IPS DF 6.9 (cell line): ENCODE measurements at places on chromosomes 5 and 9.

- no peaks in the 10 kb centered on the region for H3K4me1 ChIP-seq
- no peak overlapping the region for H3K4me3 ChIP-seq
- no peaks in the 10 kb centered on the region for H3K27me3 ChIP-seq
- DNase-seq = no peak
- no peaks in the 10 kb centered on the region for H3K36me3 ChIP-seq
- H3K27ac ChIP-seq = no peak overlapping the region
Observed at GRCh38 chr5:88875341-88876234, 7.4 kb downstream of the MEF2C start.

DNA sequence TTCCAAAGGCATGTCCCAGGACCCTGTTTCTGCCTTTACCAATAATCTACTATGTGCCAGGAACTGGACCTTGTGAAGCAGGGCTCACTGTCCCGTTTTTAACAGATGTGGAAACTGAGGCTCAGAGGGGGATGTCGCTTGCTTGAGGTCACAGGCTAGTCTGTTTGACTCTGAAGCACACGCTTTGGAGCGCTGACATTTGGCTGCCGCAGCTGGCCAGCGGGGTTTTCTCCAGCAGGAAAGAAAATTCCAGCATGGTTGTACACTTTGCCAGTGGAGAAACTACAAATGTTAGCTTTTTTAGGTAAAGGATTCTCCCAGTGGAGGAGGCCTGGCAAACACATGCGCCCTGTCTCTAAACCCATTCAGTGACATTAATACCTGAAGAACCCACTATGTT is 50.5 kb downstream of the SH3PXD2B start:
- no peak for DNase-seq
- no peaks in the 10 kb centered on the region for H3K27me3 ChIP-seq
- peaks cover 5% of the 10 kb centered on the region for H3K36me3 ChIP-seq
- H3K4me3 ChIP-seq = no peak overlapping the region

DNA sequence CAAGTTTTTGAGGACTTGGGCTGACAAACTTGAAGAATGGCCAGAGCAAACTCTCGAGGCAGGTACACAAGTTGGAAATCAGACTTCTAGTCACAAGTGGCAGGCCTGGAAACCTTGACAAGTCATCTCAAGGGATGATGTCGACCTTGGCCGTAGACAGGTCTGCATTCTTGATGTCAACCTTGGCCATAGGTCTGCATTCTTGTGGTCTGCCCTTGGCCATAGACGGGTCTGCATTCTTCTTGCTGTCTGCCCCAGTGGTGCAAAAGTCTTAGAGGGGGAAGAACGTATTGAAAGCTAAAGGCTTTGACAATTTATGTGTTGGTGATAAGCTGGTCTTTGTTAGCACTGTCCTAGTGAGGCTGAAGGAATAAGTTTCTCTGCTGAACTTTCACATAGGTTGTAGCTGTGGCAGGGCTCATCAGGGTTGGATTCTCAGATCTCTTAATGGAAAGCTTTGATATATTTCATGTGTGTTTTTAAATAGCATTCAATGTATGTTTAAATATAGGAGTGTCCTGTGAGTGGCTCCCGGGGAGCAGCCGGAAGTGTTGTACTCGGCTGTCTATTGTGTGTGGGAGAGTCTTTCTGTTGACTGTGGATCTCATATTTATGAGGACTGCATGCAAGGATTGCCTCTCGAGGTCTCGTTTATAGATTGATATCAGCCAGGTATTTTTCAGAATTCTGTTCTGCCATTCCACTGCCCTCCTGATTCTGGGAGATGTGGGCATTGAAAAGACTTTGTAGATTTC is 27.0 kb downstream of the SUB1 start:
- no peak overlapping the region for H3K27ac ChIP-seq
- no peak for DNase-seq
- H3K36me3 ChIP-seq = no peaks in the 10 kb centered on the region
- no peaks in the 10 kb centered on the region for H3K4me1 ChIP-seq

- H3K36me3 ChIP-seq = peaks cover 4% of the 10 kb centered on the region; the same call in 1 of the 2 replicates
- no peak overlapping the region for H3K27ac ChIP-seq
- no peaks in the 10 kb centered on the region for H3K27me3 ChIP-seq
- no peak for DNase-seq
Observed at GRCh38 chr5:78633700-78634099, 14.9 kb downstream of the LHFPL2 start.

DNA sequence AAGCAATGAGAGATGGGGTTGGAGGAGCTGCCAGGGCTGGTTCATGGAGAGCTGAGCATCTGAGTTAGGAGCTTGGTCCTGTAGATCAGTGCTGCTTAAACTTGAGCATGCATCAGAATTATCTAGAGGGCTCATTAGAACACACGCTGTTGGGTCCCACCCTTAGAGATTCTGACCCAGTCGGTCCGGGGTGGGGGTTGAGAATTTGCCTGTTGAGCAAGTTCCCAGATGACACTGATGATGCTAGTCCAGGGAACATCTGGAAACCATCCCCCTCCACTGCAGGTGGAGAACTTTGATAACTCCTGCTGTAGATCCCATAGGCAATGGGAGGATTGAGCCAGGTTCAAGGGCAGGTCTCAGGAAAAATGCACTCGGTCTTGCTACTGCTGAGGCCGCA is 158.0 kb upstream of the KLF4 start:
- H3K4me3 ChIP-seq = no peak overlapping the region
- H3K27ac ChIP-seq = no peak overlapping the region
- H3K4me1 ChIP-seq = no peaks in the 10 kb centered on the region
- no peak for DNase-seq
- H3K36me3 ChIP-seq = no peaks in the 10 kb centered on the region

DNA sequence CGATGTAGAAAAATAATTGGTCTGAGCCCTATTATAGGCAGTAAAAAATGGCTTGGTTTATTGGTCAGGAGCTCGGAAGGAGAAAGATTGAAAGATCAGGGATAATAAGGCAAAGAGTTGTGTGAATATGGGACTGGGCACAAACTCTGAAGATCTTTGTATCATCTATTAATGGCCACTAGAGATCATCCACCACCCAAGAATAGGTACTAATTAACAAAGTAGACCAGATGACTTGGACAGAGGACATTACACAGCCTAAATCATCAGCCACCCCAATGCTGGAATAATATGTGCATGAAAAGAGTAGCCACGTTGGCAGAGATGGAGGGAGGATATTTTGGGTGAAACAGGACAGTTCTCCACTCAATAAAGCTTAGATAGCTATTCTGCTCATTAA is 364.1 kb downstream of the EFNA5 start:
- no peak overlapping the region for H3K4me3 ChIP-seq
- H3K36me3 ChIP-seq = no peaks in the 10 kb centered on the region
- no peak for DNase-seq
- no peaks in the 10 kb centered on the region for H3K4me1 ChIP-seq
- H3K27ac ChIP-seq = no peak overlapping the region
- H3K27me3 ChIP-seq = no peaks in the 10 kb centered on the region

DNA sequence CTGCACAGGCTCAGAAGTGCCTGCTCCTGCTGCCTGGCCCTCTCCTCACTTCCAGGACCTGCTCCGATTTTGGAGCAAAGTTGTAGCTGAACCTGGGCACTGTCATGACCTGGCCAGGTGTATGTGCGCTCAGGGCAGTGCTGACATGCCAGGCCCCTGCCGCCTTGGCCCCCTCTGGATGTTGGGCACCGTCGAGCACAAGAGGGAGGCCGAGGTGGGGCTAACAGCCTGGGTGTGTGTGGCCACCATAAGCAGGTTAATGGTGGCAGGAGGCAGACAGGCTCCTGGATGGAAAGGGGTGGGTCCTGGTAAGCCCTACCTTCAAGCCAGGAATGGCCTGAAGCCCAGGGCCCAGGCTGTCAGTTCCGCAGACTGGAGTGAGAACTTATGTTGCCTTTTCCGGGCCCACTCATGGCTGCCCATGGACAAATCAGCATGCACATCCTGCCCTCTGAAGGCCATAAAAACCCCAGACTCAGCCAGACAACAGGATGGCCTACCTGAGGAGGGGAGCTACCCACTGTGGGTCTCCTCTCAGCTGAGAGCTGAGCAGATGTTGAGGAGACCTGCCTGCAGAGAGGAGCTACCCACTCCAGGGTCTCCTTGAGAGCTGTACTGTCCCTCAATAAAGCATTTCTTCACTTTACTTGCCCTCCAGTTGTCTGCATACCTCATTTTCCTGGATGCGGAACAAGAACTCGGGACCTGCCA is 66.2 kb downstream of the NACC2 start:
- H3K27me3 ChIP-seq = no peaks in the 10 kb centered on the region
- no peak overlapping the region for H3K4me3 ChIP-seq
- H3K4me1 ChIP-seq = no peaks in the 10 kb centered on the region; the same call in 1 of the 2 replicates
- 0 out of 2 replicates have a peak, but pooled peaks cover 4% of the 10 kb centered on the region for H3K36me3 ChIP-seq

GRCh38 chr9:95494416-95495371 is 22.1 kb downstream of the PTCH1 start:
- DNase-seq = no peak
- no peak overlapping the region for H3K4me3 ChIP-seq
- no peaks in the 10 kb centered on the region for H3K27me3 ChIP-seq
- H3K4me1 ChIP-seq = peaks cover 12% of the 10 kb centered on the region
- H3K36me3 ChIP-seq = peaks cover 5% of the 10 kb centered on the region; the same call in 1 of the 2 replicates

- no peak overlapping the region for H3K4me3 ChIP-seq
- peaks cover 1% of the 10 kb centered on the region; the same call in 1 of the 2 replicates for H3K4me1 ChIP-seq
- no peak for DNase-seq
- H3K27me3 ChIP-seq = peaks cover 50% of the 10 kb centered on the region
- H3K27ac ChIP-seq = no peak overlapping the region
- H3K36me3 ChIP-seq = no peaks in the 10 kb centered on the region
Observed at GRCh38 chr5:505951-506525, 18.2 kb downstream of the SLC9A3 start.

GRCh38 chr5:114734238-114734637 is 372.4 kb downstream of the KCNN2 start:
- H3K4me3 ChIP-seq = no peak overlapping the region
- no peaks in the 10 kb centered on the region for H3K4me1 ChIP-seq
- no peaks in the 10 kb centered on the region for H3K36me3 ChIP-seq
- no peak overlapping the region for H3K27ac ChIP-seq
- no peak for DNase-seq

GRCh38 chr9:115058175-115058574 is 59.8 kb downstream of the TNC start:
- H3K27me3 ChIP-seq = no peaks in the 10 kb centered on the region
- DNase-seq = no peak
- 0 out of 2 replicates have a peak, but pooled peaks cover 2% of the 10 kb centered on the region for H3K4me1 ChIP-seq
- no peaks in the 10 kb centered on the region for H3K36me3 ChIP-seq
- no peak overlapping the region for H3K4me3 ChIP-seq
- H3K27ac ChIP-seq = no peak overlapping the region

GRCh38 chr9:133525677-133526076 is 918 bp upstream of the MYMK start:
- no peaks in the 10 kb centered on the region for H3K36me3 ChIP-seq
- peaks cover 10% of the 10 kb centered on the region for H3K4me1 ChIP-seq
- DNase-seq = no peak
- H3K27ac ChIP-seq = no peak overlapping the region

DNA sequence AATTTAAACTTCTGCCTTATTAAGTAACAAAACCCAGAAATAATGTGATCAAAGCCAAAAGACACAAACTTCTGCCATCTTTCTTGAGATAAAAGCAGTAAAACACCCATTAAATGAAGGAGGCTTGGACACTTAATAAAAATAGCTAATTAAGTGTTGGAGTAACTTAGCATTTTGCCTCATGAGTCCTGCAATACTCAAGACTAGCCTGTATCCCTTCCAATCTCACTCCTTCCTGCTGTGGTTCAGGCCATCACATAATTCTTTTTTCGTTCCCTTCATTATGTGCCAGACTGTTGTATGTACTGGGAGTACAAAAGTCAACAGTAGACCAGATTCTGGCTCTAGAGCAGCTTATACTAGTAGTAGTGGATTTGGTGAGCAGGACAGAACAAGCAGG is 250.2 kb downstream of the NFIB start:
- H3K4me3 ChIP-seq = no peak overlapping the region
- H3K36me3 ChIP-seq = no peaks in the 10 kb centered on the region
- no peak for DNase-seq
- no peaks in the 10 kb centered on the region for H3K27me3 ChIP-seq
- H3K4me1 ChIP-seq = no peaks in the 10 kb centered on the region

DNA sequence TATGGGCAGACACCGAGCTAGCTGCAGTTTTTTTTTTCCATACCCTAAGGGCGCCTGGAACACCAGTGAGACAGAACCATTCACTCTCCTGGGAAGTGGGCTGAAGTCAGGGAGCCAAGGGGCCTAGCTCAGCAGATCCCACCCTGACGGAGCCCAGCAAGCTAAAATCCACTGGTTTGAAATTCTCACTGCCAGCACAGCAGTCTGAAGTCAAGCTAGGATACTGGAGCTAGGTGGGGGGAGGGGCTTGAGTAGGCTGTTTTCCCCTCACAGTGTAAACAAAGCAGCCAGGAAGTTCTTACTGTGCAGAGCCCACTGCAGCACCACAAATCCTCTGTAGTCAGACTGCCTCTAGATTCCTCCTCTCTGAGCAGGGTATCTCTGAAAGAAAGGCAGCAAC is 151.7 kb upstream of the HCN1 start:
- no peaks in the 10 kb centered on the region for H3K36me3 ChIP-seq
- peak; percentile 27 for DNase-seq
- H3K4me1 ChIP-seq = peaks cover 2% of the 10 kb centered on the region; the same call in 1 of the 2 replicates
- H3K27me3 ChIP-seq = no peaks in the 10 kb centered on the region
- no peak overlapping the region for H3K27ac ChIP-seq

DNA sequence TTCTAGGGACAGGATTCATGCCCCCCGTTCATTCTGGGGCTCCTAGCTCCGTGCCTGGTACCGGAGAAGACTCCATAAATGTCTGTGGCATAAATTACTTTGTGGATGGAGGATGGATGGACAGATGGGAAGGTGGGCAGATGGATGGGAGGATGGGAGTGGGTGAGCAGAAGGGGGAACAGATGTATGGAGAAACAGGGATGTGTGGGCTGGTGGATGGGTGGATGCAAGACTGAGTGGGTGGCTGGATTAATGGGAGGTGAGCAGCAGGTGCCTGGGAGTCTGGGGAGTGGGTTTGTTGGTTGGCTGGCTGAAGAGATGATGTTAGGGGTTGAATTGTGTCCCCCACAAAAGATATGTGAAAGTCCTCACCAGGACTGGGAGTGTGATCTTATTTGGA is 43.5 kb downstream of the SARDH start:
- H3K4me1 ChIP-seq = no peaks in the 10 kb centered on the region
- no peak for DNase-seq
- H3K36me3 ChIP-seq = no peaks in the 10 kb centered on the region
- no peaks in the 10 kb centered on the region for H3K27me3 ChIP-seq
- no peak overlapping the region for H3K27ac ChIP-seq

DNA sequence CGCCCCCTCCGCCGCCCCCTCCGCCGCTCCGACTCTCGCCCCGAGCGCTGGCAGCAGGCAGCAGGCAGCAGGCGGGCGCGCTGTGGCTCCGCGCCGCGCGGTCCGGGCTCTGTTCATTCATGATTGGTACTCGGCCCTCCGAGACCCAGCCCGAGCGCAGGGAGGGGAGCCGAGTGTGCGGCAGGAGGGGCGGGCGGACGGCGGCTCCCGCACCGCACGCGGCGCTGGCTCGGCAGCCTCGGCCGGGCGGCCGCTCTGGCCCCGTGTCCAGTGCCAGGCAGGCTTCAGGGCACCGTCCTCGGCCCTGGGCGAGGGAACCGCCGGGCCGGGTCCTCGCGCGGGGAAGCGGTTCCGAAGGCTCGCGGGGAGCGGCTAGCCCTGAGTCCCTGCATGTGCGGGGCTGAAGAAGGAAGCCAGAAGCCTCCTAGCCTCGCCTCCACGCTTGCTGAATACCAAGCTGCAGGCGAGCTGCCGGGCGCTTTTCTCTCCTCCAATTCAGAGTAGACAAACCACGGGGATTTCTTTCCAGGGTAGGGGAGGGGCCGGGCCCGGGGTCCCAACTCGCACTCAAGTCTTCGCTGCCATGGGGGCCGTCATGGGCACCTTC is at the start of gene KCNIP1:
Gene KCNIP1 (plus strand): TSS at position 31 of the 607 bp plus-strand sequence.
- peak within 1 kb of the TSS; percentile 34 for H3K4me3 ChIP-seq
- no peak for DNase-seq
- no peaks in the 10 kb centered on the region for H3K36me3 ChIP-seq
- peaks cover 8% of the 10 kb centered on the region; the same call in 1 of the 2 replicates for H3K27me3 ChIP-seq
- peaks cover 3% of the 10 kb centered on the region for H3K4me1 ChIP-seq
